ENCODE measurements at places on chromosomes 13 and 19. TPM values are rescaled to one million over a fixed set of nuclear protein-coding genes. Genes with fewer than 3 reads are reported as not detected.

- no peak for DNase-seq
Measured at GRCh38 chr13:93174260-93174659, 52.3 kb upstream of the GPC6 start.

- no peak for DNase-seq
Measured at GRCh38 chr19:53389978-53390377, 5.0 kb upstream of the ZNF765 start.

- DNase-seq, result peak; percentile 79
Measured at GRCh38 chr19:3175781-3176714, 2.5 kb upstream of the S1PR4 start.

The CNN2 gene
- 47.0 TPM for total RNA-seq

DNA sequence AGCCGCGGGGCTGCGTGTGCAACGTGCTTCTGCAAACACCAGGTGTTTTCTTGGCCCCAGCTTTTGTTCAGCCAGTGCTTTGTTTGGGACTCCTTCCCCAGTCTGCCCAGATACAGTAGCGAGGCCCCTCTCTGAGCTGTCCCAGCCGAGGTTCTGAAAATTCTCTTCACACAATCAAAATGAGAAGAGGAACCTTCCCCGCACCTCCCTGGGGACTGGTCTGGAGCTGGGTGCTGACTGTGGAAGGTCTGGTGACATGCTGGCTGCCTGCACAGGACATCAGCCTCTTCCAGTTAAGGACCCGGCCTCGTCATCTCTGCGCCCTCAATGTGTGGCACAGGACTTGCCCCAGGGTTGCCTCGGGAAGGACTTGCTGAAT lies 4.2 kb downstream of the ATP4A start:
- DNase-seq, result no peak

DNA sequence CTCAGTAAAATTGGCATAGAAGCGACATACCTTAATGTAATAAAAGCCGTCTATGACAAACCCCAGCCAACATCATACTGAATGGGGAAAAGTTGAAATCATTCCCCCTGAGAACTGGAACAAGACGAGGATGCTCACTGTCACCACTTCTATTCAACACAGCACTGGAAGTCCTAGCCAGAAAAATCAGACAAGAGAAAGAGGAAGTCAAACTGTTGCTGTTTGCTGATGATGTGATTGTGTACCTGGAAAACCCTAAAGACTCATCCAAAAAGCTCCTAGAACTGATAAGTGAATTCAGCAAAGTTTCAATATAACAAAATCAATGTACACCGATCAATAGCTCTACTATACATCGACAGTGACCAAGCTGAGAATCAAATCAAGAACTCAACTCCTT lies 63.3 kb downstream of the TNFSF13B start:
- no peak for DNase-seq

DNA sequence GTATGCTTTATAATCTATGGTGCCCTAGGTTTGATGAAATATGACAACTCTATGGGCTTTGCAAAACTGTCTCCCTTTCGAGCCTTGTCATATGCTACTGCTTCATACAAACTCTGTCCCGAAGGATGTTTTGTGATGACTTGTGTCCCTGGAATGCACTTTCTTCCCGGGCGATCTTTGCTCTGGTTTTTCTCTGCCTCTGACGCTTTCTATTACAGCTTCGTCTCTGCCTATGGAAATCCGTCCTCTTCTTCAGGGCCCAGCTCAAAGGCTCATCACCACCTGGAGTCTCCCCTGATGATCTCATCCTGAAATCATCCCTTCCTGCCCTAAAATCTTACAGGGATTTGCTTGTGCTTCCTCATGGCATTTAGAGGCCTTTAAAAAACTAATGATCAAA lies 191.5 kb upstream of the KL start:
- no peak for DNase-seq

GRCh38 chr13:20727856-20728255 lies 24.4 kb downstream of the IL17D start:
- no peak for DNase-seq

- DNase-seq, result no peak
Measured at GRCh38 chr19:53037101-53038097, 7.1 kb upstream of the ERVV-2 start.

The MCEMP1 gene
- total RNA-seq, result not detected

- DNase-seq, result no peak
Measured at GRCh38 chr13:110323172-110323891, 16.2 kb downstream of the COL4A2 start.
